ENCODE measurements at places on chromosomes 3 and 15. TPM values are rescaled to one million over a fixed set of nuclear protein-coding genes. Genes with fewer than 3 reads are reported as not detected.

DNA sequence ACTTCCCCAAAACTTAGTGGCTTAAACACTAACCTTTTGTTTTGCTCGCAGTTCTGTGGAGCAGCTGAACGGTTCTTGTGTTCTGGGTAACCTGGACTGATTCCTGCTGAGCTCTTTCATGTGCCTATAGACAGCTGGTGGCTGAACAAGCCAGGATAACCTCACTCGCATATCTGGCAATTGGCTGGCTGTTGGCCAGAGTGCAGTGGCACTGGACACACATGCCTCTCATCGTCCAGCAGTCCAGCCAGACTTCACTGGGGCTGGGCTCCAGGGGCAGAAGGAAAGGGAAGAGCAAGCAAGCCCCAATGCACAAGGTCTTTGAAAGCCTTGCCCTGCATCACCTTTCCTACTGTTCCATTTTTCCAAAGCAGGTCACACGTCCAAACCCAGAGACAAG, 53.6 kb upstream of the GATA2 start:
- DNase-seq = no peak

DNA sequence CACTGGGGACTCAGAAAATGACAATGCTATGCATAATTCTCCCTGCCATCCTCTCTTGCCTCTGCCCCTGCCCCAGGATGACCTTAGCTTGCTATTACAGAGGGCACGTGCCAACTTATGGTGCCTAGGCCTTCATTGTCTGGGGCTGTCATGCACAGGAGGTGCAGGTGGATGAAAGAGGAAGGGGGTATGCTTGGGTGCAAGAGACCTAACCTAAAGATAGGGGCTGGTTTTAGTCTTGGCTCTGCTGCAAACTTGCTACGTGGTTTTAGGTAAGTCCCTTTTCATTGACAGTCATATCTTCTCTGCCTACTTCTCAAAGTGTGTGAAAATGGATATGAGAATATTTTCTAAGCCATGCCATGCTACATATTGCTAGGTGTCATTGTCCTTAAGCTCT, 161.3 kb downstream of the EPHB1 start:
- no peak for DNase-seq

DNA sequence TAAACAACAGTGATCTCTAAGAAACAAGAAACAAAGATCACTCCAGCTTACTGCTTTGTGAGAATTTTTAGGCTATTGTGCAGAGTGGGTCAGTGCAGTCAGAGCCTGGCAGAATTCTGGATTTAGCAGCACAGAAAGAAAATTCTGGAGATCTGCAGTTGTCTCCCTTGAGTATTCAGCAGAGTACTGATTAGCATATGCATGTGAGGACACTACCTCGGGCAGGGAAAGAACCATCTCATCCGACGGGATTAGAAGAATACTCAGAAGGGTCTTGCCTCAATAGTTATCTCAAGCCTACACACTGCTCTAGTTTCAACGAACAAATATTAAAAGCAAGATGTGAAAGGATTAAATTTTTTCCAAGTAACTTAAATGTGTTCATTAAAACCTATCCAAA, 70.7 kb downstream of the TRPC1 start:
- DNase-seq = no peak

- DNase-seq = peak; percentile 48
These were observed 22.6 kb upstream of the RBP1 start for GRCh38 chr3:139561959-139562676.

DNA sequence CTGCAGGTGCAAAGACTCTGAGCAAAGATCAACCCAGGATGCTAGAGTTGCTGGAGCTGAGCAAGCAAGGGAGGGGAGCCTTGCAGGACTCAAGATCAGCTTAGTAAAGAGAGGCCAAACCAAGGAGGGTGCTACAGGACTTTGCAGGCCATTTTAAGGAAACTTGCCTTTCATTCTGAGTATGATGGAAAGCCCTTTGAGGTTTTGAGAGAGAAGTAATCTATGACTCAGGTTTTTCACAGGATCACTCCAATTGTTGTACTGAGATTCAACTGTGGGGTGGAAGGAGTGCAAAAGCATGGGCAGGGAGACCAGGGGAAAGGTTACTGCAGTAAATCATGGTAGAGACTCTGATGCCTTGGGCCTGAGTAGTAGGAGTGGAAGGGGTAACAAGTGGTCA, 260.4 kb upstream of the GPR149 start:
- DNase-seq = peak; percentile 12

- DNase-seq = no peak
These were observed 96.1 kb downstream of the HMG20A start for GRCh38 chr15:77516786-77517185.

- DNase-seq = no peak
These were observed 1.1 kb upstream of the CDV3 start for GRCh38 chr3:133572158-133573053.

DNA sequence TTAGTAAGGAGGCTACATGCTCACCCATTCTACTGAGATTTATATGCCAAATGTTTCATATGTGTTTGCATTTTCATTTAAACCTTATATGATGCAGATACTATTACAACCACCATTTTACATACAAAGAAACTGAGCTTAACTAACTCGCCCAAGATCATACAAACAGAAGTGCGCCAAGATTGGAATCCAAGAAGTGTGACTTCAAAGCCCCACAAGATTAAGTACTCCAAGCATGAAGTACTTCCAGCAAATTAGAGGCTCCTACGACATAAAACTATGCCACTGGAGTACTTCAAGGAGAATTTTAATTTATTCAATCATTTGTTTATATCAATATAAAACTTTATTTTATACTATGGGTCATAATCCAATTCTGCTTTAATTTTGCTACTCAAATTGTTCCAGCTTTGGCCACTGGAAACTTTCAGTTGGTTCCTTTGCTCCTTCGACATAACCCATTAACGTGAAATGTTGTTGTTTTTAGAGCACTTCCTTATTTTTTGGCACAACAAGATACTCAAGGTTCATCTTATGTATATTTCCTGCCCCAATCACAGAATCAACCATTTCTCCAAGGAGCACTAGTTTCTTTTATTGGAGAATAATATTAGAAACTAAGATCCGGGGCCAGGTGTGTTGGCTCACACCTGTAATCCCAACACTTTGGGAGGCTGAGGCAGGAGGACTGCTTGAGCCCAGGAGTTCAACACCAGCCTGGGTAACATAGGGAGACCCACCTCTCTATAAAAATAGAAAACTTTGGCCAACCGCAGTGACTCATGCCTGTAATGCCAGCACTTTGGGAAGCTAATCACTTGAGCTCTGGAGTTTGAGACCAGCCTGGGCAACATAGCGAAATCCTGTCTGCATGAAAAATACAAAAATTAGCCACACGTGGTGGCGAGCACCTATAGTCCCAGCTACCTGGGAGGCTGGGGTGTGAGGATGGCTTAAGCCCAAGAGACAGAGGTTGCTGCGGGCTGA, 10.4 kb downstream of the INO80 start:
- no peak for DNase-seq

- DNase-seq = no peak
These were observed 12.9 kb downstream of the CRABP1 start for GRCh38 chr15:78353093-78353492.

DNA sequence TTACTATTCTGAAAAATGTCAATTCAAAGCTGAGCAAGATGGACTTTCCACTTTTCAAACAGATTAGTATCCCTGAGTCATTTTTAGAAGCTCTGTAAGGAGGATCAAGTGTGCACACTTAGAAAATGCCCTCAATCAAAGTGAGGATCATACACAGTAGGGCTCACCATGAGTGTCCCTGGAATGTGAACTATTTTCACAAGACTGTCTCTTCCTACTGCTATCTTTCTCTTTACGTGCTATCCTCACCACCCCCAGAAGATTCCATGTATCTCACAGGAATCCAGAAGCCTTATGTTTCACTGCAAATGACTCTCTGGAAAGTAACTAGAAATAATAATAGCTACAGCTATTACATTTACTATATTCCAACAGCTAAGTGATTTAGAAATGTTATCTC, 349.9 kb upstream of the TGFBR2 start:
- no peak for DNase-seq

- no peak for DNase-seq
These were observed 23.3 kb upstream of the LMOD3 start for GRCh38 chr3:69145688-69146087.

DNA sequence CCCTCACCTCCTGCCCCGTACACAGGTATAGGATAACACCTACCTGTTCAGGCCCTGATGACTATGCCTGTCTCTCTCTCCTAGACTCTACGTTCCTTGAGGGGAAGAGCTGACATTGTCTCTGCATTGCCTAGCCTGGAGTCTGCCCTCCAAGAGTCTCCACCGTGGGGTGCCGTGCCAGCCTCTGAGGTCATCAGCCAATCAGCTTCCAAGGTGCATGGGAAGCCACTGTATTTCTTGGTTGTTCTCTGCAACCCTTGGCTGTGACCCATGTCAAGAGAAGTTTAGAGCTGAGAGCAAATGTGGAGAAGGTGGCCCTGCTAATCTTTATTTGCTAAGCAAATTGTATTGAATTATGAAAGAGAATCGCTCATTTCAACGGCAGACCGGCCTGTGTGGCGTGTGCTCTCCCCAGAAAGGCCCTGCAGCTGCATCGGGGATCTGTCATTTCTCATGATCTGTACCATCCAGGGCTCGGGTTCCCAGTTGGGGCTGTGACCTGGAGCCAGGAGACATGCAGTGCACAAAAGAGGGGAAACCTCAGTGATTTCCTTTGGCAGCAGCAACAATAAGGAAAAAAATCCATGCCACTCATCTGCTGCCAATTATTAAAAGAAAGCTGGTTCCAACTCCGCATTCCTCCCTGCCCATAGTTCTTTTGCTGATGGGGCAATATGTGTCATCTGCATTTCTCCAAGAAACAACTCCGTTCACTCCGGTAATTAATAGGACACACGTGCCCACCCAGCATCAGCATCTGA, 182.2 kb downstream of the MEGF11 start:
- DNase-seq = no peak

- no peak for DNase-seq
These were observed 27.5 kb downstream of the APBA2 start for GRCh38 chr15:28913171-28913765.

The KBTBD8 gene
- total RNA-seq = 2.7 TPM

The NCK1 gene
- total RNA-seq = 49.1 TPM

The C3orf80 gene
- not detected for total RNA-seq

The COLQ gene
- not detected for total RNA-seq

The LOXL1 gene
- total RNA-seq = 70.7 TPM

The ADAMTS7 gene
- 9.9 TPM for total RNA-seq

The NEK11 gene
- 28.6 TPM for total RNA-seq

The GREM1 gene
- total RNA-seq = 9.7 TPM
